CD14-positive monocyte (primary cell): ENCODE measurements at places on chromosomes 3 and 15.

DNA sequence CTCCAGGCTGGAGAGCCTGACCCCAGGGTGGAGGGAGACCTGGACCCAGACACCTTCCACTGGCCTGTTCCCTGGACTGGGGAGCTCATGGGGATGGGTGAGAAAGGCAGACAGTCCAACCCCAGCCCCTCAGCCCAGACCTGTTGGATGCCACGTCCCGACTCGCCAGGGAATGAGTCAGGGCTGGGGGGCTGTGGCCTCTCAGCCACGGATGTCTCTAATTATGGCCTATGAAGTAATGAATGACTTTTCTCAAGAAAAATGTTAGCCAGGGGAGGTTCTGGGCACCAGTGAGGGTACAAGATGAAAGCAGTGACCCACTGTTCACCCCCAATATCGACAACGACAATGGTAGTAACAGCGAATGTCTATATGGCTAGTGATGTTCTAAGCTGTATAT, 107.0 kb upstream of the RPL32 start:
- DNase-seq, result no peak

DNA sequence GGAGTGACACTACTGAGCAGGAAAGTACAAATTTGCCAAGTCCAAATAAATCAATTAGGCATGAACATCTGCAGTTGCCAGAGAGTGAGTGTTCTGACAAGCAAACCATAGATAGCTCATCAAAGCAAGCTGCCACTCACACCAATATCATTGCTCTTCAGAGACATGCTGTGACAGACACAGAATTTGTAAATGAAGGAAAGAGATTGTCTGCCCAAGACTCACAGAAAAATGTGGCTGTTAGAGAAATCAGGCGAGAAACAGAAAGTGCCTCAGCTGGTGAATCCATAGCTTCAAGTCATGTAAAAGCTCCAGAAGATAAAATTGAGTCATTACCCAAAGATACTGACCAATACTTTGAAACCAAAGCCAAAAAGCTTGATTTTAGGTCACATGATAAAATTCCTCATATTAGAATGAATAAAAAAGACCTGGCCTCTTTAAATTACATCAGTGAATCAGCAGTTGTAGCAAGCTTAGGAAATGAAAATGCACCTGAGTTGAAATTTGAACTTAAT, 50.8 kb downstream of the CRYBG3 start:
- no peak for DNase-seq

- DNase-seq, result no peak
Measured at GRCh38 chr3:54123776-54124196, 1.4 kb downstream of the CACNA2D3 start.

DNA sequence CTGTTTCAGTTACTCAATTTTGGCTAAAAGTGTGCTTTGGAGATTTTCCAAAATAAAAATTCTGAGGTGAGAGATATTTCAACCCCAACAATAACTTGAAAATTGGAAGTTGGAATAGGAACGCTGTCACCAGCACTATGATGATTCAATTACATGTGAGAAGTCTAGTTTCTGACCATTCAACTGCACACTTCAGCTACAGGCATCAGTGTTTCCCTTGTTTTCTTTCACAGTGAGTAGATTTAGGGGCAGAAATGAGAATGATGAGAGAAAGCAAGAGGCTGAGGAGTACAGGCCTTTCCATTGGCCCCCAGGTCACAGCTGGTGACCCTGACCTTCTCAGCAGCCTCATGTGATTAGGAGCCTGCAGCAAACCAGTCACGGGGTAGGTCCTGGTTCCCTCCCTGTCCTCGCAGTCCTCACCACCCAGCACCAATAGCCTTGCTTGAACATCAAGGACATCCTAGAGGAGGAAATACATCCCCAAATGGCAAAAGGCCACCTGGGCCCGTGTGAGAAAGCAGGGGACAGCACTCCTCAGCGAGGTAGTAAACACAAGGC, 10.0 kb upstream of the FILIP1L start:
- no peak for DNase-seq

DNA sequence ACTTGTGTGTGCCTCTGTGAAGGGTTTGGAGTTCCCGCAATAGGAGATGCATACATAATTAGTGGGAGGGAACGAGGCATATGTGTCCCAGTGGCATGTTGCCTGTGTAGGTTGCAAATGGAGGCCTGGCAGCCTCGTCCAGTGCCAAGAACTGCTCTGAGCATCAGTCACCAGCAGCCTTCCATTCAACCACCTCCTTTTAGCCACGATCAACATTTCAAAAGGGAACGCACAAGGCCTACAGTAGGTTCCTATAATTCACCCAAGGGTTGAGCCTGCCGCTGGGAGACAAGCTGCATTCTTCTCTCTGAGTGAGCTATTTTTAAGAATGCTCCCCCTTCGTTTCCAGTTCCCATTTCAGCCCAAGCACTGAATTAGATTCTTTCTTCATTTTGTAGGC, 78.8 kb upstream of the CTNNB1 start:
- no peak for DNase-seq

DNA sequence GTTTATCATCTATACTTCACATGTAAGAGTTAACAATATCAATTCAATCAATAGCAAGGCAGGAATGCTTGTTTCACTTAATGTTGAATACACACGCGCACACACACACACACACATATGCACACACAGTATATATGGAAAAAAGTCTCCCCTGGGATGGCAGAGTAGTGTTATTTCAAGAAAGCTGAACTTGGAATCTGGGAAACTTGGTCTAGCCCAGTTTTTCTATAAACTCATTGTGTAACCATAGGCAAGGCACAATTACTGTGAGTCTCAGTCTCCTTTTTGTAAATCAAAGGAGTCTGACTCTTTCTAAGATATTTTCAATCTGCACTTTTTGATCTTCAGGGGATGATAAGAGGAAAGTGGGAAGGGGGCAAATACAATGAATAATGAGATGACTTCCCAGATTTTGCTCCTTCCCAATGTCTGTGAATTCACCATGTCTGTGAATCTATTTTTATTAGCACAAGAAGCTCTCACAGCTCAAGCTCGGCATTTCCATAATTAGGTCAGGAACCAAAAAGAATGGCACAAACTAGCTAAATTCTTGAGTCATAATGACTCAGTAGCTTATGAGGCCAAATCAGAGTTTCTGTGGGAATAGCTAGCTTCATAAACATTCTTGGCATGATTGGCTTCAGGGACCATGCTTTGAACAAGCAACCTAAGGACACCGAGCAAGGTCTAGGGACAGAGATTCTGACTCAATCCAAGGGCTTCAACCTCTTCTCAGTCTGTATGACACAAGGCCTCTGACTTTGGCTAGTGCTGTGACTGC, 227.4 kb upstream of the DCBLD2 start:
- DNase-seq, result no peak

DNA sequence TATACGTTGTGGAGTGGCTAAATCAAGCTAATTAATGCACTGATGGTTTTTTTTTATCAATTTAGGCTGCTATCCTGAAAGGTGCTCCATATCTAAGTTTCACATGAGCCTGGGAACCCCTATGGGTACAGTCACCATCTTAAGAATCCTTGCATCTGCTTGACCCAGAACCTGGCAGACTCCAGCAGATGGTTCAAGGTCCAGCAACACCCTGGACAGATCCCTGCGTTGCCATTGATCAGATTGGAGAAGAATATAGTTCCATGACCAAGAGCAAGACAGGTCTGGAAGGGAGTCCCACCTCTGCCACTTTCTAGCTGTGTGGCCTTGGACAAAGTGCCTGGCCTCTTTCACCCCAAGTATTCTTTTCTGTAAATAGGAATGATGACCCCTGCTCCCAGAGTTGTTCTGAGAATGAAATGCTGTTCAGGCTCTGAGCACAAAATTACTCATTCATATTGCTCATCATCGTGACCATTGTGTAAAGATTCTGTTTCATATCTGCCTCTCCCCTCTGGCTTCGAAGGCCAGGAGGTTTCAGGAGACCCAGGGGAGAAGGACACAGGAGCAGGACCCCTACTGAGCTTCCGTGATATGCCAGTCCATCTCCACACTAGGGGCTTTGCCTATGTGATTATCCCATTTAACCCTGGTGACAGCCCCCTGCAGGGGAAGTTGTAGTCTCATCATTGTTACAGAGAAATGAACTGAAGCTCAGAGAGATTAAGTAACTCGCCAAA, 30.0 kb upstream of the TSEN2 start:
- DNase-seq, result no peak

DNA sequence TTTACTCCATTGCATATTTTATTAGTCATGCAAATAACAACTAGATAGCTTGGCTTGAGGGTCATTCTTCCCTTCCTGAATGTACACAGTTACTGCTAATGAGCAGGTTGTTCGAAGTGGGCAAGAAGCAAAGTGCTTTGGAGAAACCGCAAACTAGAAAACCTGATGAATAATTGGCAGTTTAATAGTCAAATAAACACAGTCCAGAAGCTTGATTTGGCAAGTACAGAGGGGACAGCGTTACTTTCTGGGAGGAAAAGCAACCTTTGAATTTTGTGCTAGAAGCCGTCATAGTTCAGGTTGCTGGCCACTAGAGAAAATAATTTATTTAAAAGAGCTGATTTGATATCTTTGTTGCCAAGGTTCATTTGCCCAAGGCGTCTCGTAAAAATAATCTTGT, 94.9 kb downstream of the MFSD1 start:
- no peak for DNase-seq

DNA sequence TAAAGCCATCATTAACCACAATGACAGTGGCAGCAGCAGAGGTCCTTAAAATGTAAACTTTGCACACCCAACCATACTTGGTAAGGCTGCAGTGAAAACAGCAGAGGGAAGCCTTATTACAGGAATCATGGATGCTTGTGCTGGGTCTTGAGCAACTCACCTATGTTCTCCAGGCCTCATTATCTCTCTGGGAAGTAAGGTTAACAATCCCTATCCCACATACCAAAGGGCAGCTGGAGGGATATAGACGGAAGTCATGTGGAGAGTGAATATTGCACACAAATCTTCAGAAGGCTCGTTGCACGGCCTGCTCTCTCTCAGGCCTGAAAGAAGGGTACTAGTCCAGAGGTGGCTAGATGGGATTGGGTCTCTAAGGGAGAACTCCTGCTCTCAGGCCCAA, 25.8 kb upstream of the CELF6 start:
- DNase-seq, result no peak

DNA sequence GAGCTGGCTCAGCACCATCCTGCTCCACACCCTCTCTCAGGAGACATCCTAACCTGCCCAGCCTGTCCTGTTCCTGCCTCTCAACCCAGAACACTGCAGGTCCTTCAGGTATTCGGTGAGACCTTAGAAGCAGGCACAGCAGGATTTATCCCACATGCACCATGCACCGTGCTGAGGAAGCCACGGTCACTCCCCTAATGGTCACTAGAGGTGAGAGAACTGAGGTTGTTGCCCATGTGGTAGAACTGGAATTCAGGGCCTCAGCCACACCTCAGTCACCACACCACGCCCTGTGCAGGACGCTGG, 36.9 kb downstream of the APBA2 start:
- DNase-seq, result no peak

DNA sequence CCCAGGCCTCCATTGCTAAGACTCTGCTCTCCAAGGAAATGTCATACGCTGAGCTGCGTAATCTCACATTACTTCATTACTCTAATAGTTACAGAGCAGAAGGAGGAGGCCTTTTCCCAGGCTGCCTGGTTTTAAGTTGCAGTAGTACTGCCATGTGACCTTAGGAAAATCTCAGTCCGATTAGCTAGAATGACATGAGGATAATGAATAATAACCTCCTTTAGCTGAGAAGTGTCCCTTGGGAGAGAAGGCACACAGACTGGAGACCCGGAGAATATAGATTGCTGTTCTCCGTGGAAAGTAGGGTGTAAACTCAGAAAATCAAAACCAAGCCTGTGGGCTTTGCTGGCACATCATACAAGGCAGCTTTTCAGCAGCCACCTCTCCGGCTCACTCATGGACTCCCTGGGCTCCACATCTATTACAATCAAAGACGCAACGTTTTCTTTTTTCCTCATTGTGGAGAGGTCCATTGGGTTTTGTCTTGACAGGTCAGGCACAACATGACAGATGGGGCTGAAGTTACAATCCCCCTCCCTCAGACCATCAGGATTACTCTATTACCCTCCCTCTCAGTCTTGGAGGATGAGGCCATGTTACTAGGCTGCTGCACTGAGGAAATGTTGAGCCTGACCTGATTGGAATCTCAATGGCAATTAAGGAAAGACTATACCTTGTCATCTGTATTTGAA, 134.8 kb upstream of the MB21D2 start:
- no peak for DNase-seq

GRCh38 chr15:36301947-36302346, 277.5 kb upstream of the CDIN1 start:
- DNase-seq, result no peak

DNA sequence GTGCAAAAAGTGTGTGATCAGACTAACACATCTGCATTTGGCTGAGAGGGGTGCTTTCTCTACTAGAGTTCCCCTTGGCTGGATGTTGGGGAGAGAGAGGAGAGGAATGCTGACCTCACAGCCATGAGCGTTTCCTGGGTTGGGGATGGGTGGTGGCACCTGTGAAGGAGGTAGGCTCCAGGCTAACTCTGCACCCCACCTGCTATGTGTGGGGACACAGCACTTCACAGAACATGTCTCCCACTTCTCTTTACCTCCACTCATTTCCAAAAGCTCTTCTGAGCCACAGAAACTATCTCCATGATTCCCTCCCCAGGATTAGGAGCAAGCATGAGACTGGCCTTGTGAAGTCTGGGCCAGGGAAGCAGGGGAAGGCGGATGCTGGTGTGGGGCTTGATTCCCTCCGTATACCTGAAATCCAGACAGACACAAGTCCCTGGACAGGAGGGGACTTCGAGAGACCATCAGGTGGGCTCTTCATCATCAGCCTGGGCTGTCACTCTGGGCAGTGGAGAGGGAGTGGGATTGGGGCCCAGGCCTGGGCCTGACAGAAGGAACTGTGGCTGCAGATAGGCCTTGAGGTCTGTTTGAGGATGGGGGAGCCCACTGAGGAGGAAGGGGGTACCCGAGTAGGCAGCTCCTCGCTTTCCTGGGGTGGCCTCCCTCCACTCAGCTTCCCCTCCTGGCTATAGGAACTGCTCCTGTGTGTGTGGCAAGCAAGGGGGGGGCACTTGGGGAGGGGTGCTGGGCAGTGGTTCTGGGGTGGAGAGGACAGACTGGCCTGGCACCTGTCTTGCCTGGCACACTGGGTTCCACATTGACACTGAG, 40.7 kb downstream of the FEM1B start:
- DNase-seq, result no peak

DNA sequence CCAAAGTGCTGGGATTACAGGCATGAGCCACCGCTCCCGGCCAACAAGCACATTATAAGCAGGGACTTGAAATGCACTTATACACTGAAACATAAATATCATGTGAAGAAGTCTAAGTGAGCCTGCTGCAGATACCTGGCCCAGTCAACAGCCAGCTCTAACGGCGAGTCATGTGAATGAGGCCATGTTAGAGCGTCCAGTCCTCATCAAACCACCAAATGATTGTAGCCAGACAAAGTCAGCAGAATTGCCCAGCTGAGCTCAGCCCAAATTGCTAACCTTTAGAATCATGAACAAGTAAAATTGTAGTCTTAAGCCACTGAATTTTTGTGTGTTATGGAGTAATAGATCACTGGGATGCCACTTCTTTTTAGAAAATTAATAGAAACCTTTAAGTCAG, 37.8 kb upstream of the UACA start:
- DNase-seq, result no peak
